ENCODE measurements at places on chromosomes 1 and 21.

DNA sequence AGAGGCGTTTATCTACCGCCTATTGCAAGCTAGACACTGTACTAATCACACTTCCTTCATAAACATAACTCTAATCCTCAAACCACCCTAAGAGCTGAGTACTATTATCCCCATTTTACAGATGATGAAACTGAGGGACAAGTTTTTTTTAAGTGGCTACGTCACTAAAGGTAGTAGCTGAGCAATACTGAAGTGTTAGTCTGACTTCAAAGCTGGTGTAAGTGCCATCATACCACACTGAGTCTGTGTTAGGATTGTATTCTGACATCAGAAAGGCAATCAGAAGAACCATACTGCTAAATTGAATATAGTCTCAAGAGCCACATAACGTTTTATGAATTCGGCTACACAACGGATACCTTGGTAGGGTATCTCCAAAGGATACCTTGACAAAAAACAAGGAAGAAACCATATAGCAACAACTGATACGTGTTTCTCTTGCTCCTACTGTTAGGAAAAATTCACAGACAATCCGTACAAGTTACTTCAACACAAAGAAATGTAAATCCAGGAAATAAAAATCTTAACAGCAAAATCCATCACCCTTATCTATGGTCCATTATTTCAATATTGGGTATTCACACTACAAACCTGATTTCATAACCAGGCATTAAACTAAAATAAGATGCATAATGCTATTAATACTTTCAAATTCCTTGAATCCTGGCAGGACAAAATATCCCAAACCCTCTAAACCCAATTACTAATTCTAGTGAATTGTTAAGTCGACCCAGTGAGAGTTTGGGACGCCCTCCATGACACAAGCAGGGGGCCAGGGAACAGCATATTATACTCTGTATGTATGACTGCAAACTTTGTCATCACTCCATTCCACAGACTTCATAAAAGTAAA lies 1.6 kb downstream of the TP53BP2 start:
- no peak for DNase-seq

- no peak for DNase-seq
These were observed 97.2 kb upstream of the KCNK1 start for GRCh38 chr1:233516732-233517131.

DNA sequence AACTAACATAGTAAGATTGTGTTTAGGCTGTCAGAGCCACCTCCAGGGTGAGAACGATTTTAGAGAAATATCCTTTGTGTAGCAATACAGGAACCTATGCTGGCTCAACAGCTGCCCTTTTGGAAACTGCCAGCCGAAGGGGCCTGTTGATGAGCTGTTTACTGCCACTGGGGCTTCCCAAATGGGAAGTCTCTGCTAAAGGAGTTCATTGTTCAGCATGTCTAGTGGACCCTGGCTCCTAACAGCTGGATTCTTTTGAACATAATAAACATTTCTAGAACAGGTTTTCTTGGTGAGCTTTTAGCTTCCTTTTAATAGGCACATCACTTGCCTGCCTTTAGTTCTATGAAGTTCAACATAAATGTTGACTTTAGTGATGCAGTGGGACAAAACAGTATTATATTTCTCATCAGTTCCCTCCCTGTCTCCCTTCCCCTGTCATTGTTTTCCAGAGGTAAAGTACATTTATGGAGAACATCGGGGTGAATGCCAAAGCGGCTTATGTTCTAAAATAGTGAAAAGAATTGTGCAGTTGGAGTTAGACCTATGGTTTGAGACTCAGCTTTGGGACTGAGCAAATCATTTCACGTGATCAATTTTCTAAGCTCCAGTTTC lies 57.4 kb downstream of the UCK2 start:
- DNase-seq = no peak

DNA sequence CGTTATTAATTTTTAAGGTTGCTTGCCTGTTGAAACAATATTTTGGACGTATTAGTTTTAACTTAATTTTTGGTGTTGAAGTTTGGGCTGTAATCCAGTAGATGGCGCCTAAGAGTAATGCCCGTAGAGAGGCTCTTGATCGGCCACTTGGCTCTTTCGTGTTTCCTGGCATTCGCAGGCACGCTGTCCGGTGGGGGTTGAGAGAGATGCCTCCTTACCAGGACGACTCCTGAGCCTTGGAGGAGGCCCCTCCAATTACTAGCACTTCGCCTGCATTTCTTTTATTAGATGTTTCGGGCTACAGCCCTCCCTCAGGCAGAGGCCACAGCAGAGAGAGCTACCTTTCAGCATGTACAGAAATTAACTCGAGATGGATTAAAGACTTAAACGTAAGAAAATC lies 12.0 kb downstream of the OR2M4 start:
- no peak for DNase-seq

DNA sequence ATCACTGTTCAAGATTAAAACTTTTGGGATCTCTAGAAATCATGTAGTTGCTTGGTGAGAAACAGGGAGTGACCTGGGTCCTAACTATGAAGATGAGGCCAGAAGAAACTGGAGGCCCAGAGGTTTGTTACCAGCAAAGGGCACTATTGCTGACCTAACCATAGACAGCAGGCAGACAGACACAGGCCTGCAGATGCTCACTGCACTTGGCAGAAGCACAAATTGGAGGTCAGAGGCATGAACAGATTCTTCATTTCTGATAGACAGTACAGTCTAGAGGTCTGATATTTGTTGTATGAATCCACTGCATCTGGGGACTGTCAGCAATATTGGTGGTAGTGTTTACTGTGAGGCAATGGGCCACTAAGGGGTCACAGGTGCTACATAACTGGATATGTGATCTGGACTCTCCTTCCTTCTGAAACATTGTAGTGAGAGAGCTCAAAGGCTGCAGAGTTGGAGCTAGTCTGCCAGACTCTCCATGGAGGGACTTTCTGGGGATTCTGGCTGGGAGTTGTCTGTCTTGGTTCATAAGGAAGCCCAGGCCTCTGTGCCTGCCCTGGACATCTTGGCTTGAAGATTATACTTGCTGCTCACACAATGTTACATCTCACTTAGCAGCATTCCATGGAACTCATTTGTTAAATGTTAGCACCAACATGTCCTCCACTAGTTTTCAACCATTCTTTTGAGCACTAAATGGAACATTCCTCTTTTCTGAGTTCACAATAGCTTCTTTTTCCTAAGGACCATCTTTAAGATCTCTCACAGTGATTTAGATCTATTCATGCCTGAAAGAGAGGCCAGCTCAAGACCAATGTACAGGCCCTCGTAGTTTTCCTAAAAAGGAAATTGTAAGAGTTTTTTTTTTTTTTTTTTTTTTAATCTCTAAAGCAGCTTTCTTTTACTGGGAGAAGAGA lies 26.9 kb upstream of the CCN1 start:
- DNase-seq = no peak
